ENCODE measurements at places on chromosomes 7 and 10.

GRCh38 chr7:85186083-85186520, 754 bp downstream of the SEMA3D start:
- DNase-seq, result peak; percentile 77

- peak; percentile 53 for DNase-seq
These were observed 151.1 kb upstream of the SHH start for GRCh38 chr7:155963356-155963755.

DNA sequence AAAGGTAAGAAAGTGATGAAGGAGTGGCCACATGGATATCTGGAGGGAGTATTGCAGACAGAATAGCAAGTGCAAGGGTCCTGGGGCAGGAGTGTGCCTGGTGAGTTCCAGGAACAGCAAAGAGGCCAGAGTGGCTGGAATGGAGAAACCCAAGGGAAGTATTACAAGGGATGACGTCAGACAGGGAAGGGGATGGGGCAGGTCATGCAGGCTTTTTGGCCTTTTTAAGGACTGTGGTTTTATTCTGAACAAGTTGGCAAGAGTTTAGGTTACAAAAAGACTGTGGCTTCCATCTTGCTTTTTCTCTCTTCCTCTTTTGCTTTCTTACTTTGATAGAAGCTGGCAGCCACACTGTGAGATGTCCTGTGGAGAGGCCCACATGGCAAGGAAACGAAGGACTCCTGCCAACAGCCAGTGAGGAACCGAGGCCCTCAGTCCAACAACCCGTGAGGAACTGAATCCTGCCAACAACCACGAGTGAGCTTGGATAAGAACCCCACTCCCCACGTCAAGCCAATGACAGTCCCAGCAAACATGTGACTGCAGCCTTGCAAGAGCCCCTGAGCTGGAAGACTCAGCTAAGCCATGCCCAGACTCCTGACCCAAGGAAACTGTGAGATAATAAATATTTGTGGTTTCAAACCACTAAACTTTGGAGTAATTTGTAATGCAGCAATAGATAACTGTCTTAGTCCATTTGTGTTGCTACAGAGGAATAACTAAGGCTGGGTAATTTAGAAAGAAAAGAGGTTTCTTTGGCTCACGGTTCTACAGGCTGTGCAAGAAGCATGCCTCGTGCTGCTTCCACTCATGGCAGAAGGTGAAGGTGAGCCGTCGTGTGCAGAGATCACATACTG, 19.8 kb upstream of the KDM7A start:
- DNase-seq, result no peak

GRCh38 chr10:99234791-99235657, 628 bp downstream of the HPSE2 start:
- no peak for DNase-seq

GRCh38 chr7:45679516-45679915, 105.3 kb downstream of the ADCY1 start:
- peak; percentile 45 for DNase-seq

GRCh38 chr10:58240531-58240930, 27.2 kb downstream of the IPMK start:
- no peak for DNase-seq

DNA sequence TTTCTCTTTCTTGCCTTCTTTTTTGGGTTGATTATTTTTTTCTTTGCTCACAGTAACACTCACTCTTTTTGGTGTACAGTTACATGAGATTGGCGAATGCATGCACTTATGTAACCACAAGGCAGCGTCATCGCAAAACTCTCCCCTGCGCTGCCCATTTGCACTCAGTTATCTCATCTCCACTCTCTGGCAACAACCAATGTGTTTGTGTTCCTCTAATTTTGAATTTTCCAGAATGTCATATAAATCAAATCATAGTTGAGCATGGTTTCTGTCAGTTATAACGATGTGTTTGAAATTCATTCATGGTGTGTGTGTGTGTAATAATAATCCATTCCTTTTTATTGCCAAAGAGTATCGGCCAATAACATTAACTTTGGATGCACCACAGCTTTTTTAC, 23.0 kb upstream of the IGFBP3 start:
- no peak for DNase-seq

GRCh38 chr10:11154849-11155498, 137.3 kb downstream of the CELF2 start:
- DNase-seq, result no peak

- no peak for DNase-seq
These were observed 156.9 kb upstream of the C7orf33 start for GRCh38 chr7:148433521-148434180.

GRCh38 chr7:1632916-1633785, 36.9 kb upstream of the ELFN1 start:
- DNase-seq, result no peak

DNA sequence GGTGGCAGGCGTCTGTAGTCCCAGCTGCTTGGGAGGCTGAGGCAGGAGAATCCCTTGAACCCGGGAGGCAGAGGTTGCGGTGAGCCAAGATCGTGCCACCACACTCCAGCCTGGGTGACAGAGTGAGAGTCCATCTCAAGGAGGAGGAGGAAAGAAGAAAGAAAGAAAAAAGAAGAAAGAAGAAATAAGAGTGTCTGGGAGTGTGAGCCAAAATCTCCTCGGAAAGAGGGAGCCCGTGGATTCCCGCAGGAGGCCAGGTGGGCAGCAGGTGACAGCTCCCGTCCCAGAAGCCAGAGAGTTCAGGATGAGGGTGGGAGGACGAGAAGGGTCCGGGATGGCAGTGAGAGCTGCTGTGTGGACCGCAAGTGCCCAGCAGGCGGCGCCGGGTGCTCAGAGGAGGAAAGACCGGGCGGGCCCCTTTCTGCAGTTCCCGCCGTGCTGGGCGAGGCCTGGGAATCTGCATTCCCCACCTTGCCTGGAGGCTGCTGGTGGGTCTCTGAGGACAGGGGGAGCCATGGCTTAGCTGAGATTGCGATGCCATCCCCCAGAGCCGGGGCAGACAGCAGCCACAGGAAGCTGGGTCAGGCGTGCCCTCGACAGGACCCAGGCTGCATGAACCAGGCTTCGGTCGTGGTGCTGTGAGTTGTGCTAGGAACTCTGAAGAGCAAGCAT, 17.1 kb upstream of the AMZ1 start:
- no peak for DNase-seq

DNA sequence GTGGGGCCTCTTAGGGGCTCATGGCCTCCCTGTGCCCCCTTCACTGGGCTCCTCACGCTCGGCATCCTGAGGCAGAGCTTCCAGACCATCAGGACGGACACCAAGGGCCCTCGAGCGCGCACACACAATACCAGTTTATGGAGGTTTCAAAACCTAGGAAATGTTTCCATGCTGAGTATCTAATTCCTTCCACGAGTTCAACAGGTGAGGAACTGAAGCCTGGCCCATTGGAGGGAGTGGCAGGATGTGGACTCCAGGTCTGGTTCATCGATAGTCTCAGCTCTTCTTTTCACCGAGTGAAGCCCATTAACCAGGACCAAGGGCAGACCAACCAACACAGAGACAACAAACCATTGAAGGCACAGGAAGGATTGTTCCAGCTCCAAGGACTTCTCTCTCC, 336.7 kb upstream of the SHH start:
- DNase-seq, result no peak

Measured in coronary artery (tissue), 2 donors.